ENCODE measurements at places on chromosomes 4 and X.

GRCh38 chrX:32966821-32967355, 244.5 kb downstream of the DMD start:
- DNase-seq: no peak

DNA sequence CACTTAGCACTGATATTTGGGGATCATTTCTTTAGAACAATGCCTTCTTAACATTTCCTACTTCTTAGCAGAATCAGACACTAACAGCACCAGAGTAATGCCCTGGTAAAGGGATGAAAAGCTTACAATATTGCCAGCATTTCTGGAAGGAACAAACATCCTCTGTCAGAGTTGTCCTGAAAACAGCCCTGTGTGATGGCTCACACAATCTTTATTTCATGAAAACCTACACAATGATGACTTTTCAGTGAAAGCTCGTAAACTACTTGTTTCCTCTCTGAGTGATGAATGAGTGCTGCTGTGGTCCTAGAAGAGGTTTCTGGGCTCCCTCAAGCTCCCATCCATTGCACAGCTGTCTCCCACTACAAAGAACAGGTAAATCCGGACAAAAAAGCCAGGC, 52.8 kb downstream of the GPC4 start:
- DNase-seq: no peak

- no peak for DNase-seq
These were observed 3.5 kb downstream of the GPC3 start for GRCh38 chrX:133981924-133982323.

DNA sequence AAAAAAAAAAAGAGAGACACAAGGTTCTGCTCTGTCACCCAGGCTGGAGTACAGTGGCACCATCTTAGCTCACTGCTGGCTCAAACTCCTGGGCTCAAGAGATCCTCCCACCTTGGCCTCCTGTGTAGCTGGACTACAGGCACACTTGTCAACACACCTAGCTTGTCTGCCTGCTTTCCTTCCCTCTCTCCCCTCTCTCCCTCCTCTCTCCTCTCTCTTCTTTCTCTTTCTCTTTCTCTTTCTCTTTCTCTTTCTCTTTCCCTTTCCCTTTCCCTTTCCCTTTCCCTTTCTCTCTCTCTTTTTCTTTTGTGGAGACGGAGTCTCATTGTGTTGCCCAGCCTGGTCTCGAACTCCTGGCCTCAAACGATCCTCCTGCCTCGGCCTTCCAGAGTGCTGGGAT, 132.1 kb downstream of the DIPK2B start:
- no peak for DNase-seq

DNA sequence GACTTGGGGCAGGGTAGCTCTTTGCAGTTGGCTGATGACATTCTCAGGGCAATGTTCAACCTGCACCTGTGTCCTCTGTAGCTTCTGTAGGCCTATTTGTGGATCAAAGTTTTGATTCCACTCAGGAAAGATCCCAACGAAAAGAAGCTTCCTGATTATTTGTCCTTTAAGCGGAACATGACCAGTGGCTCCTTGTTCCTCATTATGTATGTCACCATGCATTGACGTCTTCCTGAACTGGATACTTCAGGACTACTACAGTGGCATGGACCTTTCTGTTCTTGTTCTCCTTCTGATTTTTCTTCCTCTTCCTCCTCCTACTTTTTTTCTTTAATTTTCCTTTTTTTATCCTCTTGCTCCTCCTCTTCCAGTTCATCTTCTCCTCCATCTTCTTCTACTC, 62.4 kb downstream of the NBDY start:
- DNase-seq: no peak

DNA sequence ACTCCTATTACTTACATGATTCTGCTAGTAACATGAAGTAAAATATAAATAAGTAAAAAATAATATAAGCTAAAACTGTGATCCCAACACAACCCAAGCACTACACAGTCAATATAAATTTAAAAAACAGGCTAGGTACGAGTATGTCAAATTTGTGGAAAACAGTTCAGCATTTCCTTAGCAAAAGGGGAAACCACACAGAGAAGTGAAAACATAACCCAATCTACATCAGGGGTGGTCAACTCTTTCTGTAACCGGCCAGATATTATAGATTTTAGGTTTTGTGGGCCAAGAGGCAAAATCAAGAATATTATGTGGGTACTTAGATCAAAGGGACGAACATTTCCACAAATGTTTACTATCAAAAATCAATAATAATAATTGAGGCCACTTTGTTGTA, 70.1 kb downstream of the CHST7 start:
- DNase-seq: no peak

- no peak for DNase-seq
These were observed 18.1 kb downstream of the TMEM154 start for GRCh38 chr4:152661649-152662048.

GRCh38 chr4:156966836-156967235, 4.8 kb downstream of the PDGFC start:
- no peak for DNase-seq

- no peak for DNase-seq
These were observed 640.0 kb upstream of the BOD1L1 start for GRCh38 chr4:14267373-14268060.

DNA sequence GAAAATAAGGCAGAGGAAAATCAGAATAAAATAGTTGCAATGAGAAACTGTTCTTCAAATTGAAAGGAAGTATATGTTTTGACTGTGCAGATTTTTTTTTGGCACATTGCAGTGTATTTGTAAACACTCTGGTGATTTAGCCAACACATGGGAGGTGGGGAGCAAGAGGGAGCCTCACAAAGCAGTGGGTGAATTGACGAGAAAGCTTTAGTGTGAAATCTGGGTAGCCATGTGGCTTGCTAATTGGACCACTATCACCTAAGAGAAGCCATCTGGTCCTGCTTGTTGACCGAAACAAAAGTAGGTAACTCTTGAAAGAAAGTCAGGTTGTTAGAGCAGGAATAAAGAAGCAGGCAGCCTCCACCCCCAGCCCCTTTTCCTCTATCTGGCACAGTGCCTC, 10.4 kb downstream of the CLCN5 start:
- DNase-seq: no peak

Measured in HEK293T (cell line).